ENCODE measurements at places on chromosomes 3 and 15.

DNA sequence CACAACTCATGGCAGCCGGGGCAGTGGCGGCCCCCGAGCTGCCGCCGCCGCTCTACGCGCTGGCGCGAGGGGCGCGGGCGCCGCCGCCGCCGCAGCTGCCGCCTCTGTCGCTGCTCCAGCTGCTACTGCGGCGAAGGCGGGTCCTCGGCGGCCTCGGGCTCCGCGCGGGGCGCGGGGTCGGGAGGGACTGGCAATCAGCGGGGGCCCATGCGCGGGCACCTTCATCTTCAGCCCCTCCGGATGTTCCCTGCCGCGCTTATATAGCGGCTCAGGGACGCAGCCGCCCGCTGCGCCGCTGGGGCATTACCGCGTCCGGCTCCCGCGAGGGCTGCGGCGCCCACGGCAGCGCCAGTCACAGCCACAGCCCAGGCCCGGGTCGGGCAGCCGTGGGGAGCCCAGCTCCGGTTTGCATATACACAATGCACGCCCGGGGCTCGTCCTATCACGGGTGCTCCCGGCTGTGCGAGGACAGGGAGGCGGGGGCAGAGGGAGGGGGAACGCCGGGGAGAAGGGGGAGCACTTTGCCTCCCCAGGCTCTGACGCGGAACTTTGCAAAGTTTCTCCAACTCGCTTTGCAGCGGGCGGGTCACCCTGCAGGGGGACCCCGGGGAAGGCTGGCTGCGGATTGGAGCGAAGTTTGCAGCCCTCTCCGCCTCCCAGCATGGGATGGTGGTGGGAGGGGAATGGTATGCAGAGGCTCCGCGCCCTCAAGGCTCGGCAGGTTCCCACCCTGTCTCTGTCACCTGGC lies at the start of gene VGLL3:
Gene VGLL3, minus strand, starts transcription at position 416 of the 748 bp plus-strand sequence. Its CDS starts 406 bp downstream, at position 10.
- DNase-seq: no peak

- DNase-seq: no peak
Observed at GRCh38 chr15:100191161-100191560, 150.6 kb downstream of the ADAMTS17 start.

DNA sequence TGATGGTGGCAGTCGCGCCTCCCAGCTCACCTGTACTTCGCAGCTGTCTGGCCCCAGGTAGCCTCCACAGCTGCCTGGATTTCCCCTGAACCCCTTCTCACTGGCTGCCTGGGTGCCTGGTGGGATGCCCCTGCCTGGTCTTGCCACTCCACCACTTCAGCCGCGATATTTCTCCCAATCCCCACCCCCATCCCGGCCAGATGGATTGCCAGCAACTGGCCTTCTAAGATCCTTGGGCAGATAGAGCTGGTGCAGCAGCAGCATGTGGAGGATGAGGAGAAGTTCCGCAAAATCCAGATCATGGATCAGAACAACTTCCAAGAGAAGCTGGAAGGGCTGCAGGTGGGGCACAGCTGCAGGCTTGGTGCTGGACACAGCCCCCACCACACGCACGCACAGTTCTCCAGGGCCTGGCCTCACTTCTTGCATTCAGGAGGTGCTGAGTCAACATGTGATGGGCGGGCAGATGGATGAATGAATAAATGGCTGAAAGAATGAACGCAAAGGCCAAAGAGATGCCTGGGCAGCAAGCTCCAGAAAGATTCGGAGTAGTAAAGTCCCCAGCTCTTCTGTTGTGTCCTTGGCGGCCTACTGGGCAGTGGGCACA lies 35.7 kb downstream of the DNAH1 start:
- no peak for DNase-seq

DNA sequence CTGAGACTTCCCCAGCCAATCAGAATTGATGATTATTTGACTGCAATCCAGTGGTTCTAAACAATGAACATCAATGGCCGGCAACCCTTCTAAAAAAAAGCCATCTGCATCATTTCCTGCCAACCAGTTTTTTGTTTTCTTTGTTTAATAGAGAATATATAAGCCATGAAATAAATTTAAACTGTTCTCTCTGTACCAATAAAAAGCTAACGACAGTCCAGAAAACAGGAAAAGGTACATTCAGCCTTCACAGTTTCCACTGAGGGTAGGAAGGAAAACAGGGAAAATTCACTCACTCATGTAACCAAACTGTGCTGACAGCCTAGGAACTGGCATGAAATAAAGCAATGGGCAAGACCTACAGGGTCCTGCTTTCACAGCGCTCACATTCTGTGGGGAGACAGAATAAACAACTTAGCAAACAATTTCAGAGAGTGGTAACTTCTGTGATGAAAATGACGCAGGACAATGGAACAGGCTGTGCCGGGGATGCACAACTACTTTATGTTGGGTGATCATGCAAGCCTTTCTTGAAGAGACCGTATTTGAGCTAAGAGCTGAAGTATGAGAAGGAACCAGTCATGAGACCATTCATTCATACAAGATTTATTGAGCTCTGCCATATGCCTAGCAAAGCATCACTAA lies 630.1 kb downstream of the MAGI1 start:
- DNase-seq: no peak

GRCh38 chr3:179697736-179698332 lies 45.0 kb downstream of the USP13 start:
- no peak for DNase-seq

DNA sequence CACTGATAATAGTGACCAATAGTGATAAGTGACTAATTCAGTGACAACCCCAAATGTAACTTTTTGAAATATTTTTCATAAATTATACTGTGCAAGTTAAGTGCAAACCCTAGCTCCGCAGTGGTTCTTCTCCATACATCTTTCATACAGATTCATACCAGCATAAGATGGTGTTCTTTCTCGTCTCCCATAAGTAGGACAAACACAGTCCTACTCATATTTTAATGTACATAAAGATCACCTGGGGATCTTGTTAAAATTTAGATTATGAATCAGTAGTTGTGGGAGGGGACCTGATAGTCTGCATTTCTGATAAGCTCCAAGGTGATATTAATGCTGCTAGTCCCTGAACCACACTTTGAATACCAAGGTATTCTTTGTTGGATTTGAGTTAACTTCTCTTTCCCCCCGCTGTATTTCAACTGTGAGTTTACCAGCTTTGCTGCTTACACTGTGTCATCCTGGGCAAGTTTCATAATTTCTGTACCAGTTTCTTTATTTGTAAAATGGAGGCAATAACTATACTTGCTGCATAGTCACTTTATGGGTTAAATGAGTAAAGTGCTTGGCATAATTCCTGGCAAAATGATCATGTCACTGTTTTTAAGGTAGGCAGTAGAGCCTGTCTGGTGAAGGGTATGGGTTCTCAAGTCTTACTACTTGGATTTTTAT lies 34.7 kb upstream of the C3orf38 start:
- no peak for DNase-seq

DNA sequence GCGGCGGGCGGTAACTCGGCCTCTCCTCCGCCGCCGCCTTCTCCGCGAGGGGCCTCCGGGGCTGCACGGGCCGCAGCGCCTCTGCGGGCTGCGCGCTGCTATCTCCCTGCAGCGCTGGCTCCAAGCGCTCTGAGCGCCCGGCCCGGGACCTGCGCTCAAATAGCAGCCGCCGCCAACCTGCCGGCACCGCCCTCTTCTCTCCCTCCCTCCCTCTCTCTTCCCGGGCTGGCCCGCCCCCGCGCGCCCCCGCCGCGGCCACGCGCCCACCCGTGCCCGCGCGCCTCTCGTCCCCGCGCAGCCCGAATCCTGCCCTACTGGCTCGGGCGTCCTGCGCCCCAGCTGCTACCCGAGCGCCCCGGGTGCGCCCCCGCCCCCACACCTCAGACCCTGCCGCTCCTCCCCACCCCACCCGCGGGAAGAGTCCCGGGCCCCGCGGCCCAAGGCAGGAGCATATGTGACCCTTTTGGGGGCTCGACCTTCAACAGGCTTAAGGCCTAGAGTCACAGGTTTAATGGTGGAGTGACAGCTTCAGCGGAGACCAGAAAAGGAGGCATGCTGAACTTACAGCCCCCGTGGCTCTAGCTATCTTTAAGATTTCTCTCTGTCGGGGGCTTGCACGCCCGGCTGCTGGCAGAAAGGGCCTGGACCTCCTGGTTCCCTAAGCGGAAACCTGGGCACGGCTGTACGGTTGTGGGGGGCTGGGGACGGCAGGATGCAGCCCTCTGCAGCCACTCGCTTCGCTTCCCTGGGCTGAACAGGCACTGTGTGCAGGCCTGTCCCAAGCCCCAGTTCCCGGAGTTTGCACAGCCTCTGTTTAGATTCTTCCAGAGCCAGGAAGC lies at the start of gene CACNA2D2:
Gene CACNA2D2, minus strand, starts transcription at position 131 of the 839 bp plus-strand sequence. CDS start 211 bp downstream, outside the sequence.
- DNase-seq: peak; percentile 46

- no peak for DNase-seq
Observed at GRCh38 chr15:38674448-38674847, 109.8 kb upstream of the RASGRP1 start.

DNA sequence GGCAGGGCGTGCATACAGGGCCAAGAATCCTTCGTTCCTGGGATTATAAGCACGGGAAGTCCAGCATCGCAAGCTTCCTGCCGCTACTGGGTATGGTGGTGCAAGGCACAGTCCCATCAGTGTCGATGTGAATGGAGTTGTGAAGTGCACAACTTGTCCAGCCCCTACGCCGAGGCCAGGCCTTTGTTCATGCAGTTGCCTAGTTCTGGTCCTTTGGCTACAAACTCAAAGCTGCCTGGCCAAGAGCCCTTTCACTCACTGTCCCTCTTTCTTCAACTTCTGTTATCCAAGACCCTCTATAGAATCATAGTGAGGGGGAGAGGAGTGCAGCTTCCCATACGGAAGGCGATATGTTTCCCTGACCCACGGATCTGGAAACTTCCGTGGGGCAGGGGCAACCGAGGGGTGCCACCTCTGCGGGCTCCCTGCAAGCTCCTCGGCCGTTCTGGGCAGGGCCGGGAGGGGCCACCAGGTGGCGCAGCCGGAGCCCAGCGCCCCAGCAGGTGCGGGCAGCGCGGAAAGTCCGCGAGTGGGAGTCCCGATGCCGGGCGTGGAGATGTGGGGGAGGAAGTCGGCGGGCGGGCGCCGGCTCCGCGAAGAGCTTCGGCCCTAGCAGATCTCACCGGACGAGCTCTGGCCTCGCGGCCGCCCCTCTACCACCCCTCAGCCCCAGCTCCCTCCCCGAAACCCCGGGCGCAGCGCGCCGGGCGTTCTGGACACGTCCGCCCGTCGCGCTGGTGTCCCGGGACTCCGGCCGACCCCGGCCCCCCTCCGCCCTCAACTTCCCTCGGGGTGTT lies 693 bp downstream of the RASGRP1 start:
- DNase-seq: peak; percentile 76

DNA sequence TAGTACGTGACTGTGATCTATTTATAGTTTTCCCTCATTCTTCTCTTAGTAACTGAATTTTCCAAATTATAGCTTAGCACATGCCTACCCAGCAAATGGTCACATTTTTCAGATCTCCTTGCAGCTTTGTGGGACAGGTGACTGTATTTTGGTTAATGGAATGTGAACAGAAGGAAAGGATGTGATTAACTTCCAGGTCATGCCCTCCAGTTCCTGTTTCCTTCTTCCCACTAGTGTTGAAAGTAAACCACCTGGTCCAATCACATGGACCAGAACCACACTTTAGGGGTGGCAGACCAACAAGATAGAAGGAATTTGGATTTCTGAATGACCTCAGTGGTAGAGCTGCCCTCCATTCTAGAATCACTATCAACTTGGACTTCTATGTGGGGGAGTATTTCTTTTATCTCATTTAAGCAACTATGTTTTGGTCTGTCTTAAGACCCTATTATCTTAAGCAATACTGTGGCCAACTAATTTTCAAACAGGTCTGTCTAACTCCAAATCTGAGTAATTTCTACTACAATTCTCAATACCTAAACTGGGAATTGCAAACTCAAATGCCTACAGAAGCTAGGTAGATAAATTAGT lies 76.0 kb upstream of the TSC22D2 start:
- DNase-seq: no peak

- DNase-seq: no peak
Observed at GRCh38 chr15:63775303-63775702, 58.4 kb downstream of the HERC1 start.

DNA sequence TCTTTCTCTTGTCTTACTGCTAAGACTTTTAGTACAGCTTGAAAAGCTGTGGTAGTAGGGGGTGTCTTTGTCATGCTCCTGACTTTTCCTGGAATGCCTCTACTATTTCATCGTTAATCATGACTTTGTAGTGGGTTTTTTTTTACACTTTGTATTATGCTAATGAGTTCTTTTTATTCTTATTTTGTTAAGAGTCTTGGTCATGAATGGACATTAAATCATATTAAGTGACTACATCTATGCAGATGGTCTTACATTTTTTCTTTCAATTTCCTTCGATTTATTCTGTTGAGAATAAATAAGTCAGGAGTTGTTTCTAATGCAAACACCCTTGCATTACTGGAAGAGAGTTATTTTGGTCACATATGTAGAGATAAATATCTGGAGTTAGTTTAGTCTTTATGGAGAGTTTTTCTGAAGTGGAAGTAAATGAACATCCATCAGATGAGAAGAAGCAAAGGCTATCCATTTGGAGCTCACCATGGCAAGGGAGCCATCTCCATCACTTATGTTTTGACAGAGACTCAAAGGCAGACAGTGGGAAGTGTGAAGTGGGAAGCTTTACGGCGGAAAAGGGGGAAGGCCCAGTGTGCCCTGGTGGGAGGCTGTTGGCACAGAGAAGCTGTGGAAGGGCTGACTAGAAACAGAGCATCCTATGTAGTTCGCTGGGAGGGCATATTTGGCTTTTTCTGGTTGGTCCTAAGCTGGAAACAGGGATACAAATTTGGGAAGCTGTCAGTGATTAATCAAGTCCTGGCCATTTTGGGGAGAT lies 73.1 kb upstream of the PRR23E start:
- DNase-seq: no peak

DNA sequence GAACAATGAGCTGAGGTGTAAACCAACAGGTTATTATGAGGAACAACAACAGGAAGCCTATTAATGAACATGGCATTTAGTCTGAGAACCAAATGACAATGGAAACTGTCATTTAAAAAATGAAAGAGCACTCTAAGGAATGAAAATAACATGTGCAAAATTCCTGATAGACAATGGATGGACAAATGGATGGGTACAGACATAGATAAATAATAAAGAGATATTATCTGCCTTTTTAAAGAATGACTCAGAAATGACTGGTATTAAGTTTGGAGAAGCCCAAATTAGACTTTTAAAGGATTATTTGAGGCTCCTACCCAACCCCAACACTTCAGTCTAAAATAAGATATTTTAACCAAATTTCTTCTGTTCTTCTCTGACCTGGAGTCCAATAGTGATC lies 650.5 kb upstream of the ZNF385D start:
- DNase-seq: no peak

DNA sequence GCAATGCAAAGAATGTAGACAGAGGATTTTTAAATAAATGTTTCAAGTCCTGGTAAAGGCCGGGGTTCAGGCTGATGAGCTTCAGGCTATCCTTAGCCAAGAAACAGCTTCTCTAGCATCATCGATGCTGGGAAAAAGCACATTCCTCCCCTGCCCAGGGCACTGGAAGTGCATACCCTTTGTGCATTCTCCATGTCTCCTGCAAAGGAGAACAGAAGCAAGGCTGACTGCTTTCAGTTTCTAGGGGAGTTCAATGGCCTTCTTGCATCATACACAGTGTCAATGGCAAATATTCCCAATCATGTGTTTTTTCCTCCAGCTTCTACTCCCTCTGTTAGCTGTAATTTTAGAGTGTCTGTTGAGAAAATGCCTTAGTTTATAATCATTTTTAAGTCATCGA lies 59.9 kb downstream of the GPR176 start:
- no peak for DNase-seq

- DNase-seq: no peak
Observed at GRCh38 chr15:50107591-50108408, 11.2 kb downstream of the ATP8B4 start.

GRCh38 chr3:60289341-60290121 lies 961.7 kb downstream of the FHIT start:
- no peak for DNase-seq

- no peak for DNase-seq
Observed at GRCh38 chr3:150765949-150766720, 3.2 kb upstream of the SIAH2 start.

- DNase-seq: no peak
Observed at GRCh38 chr3:146881356-146881755, 276.2 kb upstream of the PLSCR5 start.
